ENCODE measurements at places on chromosomes 1 and 21. TPM values are rescaled to one million over a fixed set of nuclear protein-coding genes. Genes with fewer than 3 reads are reported as not detected.

Gene SLAMF9
- total RNA-seq: not detected

DNA sequence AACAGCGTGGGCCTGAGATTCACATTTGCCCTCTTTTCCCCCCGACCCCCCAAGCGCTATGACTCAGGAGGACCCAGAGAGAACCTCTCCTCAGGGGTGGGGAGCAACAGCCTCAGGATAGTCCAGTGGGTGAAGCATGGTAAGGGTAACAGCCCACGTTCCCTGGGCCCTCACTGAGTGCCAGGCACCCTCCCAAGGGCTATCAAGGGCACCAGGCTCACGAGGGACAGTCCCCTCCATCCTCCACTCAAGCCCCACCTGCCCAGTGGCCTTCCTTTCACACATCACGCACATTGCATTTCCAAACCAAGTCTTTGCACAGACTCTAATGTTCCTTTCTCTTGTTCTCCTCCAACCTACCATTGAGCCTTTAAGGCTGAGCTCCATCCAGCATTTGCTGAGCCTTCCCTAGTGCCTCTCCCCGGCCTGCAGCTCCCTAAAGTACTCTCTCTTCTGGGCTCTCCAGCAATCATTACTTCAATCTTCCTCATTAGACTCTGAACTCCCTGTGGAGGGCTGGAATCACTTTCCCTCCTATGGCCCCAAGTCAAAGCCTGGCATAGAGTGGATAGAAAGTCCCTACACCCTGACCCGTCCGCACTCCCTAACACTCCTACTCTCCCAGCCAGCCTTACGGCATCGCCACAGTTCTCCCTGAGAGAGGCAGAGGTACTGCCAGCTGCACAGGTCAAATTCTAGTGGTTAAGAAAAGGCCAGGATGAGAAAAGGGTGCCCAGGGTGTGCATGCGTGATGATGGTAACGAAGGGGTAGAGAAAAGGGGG, 1.0 kb downstream of the AKR7A2 start:
- DNase-seq: no peak

DNA sequence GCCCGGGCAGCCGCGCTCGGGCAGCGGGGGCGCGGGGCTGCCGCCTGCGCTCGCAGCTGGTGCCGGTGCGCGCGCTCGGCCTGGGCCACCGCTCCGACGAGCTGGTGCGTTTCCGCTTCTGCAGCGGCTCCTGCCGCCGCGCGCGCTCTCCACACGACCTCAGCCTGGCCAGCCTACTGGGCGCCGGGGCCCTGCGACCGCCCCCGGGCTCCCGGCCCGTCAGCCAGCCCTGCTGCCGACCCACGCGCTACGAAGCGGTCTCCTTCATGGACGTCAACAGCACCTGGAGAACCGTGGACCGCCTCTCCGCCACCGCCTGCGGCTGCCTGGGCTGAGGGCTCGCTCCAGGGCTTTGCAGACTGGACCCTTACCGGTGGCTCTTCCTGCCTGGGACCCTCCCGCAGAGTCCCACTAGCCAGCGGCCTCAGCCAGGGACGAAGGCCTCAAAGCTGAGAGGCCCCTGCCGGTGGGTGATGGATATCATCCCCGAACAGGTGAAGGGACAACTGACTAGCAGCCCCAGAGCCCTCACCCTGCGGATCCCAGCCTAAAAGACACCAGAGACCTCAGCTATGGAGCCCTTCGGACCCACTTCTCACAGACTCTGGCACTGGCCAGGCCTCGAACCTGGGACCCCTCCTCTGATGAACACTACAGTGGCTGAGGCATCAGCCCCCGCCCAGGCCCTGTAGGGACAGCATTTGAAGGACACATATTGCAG, 3.0 kb downstream of the ARTN start:
- no peak for DNase-seq

DNA sequence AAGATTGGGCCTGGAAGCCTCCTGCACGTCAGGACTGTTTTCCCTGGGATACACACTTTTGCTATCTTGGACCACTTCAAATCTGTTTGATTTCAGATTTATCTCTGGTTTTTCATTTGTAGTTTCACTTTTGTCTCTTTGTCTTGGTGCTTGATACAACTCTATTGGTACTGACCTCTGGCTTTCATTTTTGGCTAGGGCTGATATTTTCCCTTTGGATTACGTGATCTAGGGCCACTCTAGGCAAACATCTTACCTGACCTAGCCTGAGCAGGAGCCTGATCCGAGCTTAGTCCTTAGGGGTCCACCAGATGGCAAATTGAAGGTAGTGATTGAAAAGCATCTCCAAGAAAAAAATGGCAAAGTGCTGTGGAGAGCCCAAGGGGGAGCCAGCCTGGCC, 39.6 kb downstream of the ZBTB18 start:
- no peak for DNase-seq

DNA sequence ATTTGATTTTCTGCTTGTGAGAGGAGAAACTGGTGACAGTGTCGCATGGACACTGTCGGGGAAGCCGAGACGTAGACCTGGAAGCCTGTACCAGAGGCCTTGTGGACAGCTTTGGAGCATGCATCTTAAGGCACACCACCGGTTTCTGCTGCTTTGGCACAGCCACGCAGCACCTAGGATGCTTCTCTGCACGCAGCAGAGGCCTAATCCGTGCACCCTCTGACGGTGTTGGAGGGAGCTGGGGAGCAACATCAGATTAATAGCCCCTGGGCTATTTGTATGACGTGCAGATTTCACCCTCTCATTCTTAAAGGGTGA, 30.3 kb downstream of the TEX35 start:
- no peak for DNase-seq

- no peak for DNase-seq
Measured at GRCh38 chr21:17690078-17690494, 77.4 kb upstream of the BTG3 start.

GRCh38 chr1:54041806-54042205, 11.2 kb downstream of the TMEM59 start:
- no peak for DNase-seq

GRCh38 chr1:223394242-223394641, 1.0 kb downstream of the CCDC185 start:
- peak; percentile 80 for DNase-seq

Gene SERINC2
- 44.6 TPM for total RNA-seq

DNA sequence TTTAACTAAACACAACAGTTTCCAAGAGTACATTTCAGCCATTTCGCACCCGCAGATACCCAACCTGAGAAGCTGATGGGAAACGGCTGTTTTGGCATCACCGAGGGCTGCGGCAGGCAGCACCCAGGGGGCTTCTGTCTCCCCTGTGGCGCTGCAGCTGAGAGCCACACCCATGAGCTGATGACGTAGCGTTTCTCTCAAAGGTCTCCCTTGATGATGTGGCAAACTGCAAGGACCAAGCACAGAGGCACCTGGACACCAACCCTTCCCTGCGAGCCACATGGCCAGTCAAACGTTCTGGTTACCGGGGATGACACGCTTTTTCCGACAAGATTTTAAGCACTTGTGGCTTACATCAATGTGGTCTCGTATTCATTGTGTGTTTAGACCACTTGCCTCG, 150.8 kb upstream of the ERG start:
- no peak for DNase-seq

- DNase-seq: no peak
Measured at GRCh38 chr1:8567146-8567545, 249.2 kb downstream of the SLC45A1 start.

DNA sequence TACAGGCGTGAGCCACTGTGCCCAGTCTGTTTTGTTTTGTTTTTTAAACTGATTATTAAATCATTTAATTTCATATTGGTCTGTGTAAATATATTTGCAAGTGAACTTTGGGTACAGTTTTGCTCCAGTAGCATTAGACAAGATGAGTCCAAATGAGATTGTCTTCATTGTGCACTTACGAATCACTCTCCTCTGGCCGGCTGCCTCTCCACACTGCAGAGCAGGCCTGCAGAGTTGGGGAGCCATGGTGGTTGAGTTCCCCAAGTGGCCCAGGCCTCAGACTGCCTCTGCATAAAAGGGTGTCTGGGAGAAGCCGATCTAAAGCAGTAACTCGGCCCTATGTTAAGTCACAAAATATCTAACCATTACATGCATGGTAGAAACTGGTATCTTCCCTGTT, 74.8 kb downstream of the ATP5PO start:
- no peak for DNase-seq

Gene LRRIQ3
- not detected for total RNA-seq

Gene LCE1D
- total RNA-seq: not detected

Gene LEFTY2
- 0.91 TPM for total RNA-seq

- no peak for DNase-seq
Measured at GRCh38 chr1:159707472-159708260, 6.7 kb downstream of the CRP start.

DNA sequence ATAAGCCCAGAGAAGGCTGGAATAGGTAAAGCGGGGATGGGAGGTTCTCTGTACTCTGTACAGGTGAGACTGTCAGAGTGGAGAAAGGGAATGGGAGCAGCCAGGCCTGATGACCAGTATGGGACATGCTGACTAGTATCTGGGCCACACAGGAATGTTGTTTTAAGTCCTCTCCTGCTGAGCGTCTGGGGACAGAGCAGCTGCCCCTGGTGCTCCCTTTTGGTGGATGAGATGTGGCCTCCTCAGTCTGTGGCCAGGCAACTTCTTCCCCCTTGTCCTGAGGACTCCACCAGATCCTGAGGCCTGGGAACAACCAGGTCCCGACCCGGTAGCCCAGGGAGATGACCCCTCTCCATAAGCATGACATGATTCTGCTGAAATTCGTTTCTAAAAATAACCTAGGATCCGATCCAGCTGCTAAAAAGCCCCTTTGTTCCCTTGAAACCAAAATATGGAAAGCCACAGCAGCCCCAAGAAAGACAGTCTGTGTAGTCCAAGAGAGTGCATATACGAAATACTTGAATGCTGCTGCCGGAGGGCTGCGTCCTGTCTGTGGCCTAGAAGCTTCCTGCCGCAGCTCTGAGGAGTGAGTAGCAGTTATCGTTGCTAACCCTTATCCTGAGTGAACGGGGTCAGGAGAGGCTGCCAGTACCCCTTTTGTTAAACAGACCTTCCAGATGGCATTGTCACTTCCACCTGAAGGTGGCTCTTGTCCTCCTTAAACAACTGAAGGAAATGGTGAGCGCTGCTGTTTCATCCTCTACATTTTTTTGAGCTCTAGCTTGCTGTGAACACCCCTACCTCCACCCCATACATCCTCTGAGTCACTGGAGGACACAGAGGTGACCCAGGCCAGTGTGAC, 47.1 kb downstream of the ATP2B4 start:
- peak; percentile 62 for DNase-seq

Gene MX1
- 38.3 TPM for total RNA-seq

DNA sequence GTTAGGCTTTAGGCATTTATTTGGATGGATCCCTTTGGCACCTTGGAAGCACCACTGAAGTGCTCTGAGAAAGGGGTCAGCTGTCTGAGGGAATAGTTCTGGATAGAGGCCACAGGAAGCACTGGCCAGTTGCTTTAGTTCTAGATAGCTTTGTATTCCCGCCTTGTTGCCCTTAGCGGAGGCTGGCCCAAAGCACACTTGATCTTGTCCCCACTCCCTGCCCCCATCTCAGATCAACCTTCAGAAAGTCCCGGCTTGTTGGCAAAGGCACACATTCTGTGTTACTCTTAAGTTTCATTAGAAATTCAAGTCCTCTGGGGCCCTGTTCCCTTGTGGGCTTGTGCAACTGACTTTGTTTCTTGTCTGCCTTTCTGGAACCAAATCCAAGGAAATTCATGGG, 15.2 kb upstream of the NBL1 start:
- DNase-seq: no peak

GRCh38 chr1:112231331-112231730, 164.7 kb upstream of the CTTNBP2NL start:
- DNase-seq: no peak

Gene SH3BGR
- not detected for total RNA-seq

Gene KIF26B
- total RNA-seq: 1.2 TPM

GRCh38 chr1:166730299-166730888, 108.9 kb upstream of the POGK start:
- no peak for DNase-seq

DNA sequence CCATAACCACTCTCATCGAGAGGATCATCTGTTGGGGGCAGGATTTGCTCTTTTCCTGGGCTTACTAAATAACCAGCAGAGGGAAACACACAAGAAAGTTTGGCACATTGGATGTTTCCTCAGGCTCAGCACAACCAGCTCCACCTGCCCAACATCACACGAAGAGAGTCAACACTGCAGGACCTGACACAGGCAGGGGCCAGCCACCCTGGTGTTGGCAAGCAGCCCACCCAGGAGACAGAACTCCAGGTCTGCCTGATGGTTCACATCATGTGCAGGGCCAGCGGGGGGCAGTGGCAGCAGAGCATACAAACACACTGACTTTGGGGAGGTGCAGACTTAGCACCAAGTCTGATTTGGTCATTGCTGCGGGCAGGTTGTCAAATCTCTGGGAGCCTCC, 182.3 kb upstream of the GALNT2 start:
- no peak for DNase-seq

- DNase-seq: no peak
Measured at GRCh38 chr1:181094416-181095212, 6.1 kb downstream of the IER5 start.

- DNase-seq: no peak
Measured at GRCh38 chr1:185734929-185735700, 924 bp downstream of the HMCN1 start.

GRCh38 chr1:225152061-225152460, 222.6 kb downstream of the DNAH14 start:
- DNase-seq: no peak

Gene NHLH2
- total RNA-seq: not detected

Gene SPRR4
- not detected for total RNA-seq

- DNase-seq: no peak
Measured at GRCh38 chr1:196063952-196064351, 544.3 kb downstream of the KCNT2 start.

Gene DESI2
- total RNA-seq: 103 TPM

DNA sequence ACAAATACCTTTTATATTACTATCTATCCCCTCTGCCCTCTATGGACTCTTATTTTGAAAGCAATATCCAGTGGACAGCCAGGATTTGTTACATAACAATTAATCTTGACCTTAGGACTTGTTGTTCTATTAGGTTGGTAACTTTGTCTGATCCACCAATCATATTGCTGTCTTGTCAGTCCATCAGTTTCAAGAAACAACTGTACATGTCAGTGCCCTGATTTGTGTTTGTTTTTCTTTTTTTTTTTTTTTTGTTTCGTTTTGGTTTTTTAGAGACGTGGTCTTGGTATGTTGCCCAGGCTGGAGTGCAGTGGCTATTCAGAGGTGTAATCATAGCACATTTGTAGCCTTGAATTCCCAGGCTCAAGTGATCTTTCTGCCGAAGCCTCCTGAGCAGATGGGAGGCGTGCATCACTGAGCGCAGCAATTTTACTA, 1.5 kb upstream of the SCP2 start:
- DNase-seq: no peak

Gene LRP8
- total RNA-seq: 11.1 TPM

DNA sequence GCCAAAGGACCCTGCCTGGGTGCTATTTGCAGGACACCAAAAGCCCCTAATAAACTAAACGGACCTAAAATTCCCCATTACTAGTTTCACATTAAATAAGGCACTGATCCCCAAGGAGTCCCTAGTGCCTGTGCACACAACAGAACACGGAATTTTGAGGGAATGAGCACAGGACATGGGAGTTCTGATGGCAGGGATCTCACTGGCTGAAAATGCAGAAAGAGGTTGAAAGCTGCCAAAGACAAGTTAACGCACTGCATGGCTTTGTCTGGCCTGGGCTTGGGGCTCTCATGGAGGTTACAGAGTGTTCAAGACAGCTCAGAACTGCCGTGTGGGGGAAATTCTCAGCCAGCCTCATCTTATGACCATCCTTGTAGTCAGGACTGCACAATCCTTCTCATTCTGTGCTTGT, 15.6 kb upstream of the ATP1B1 start:
- no peak for DNase-seq

GRCh38 chr1:161020509-161021164, at the start of gene F11R:
Gene F11R (minus strand): TSS chr1:161021152. CDS start chr1:161021073, 79 bp downstream.
- DNase-seq: peak; percentile 83

Gene VWA1
- 64.6 TPM for total RNA-seq

Gene FBLIM1
- 49.5 TPM for total RNA-seq

Gene DMAP1
- total RNA-seq: 32.1 TPM

GRCh38 chr21:16870103-16870502, 642.7 kb upstream of the CXADR start:
- no peak for DNase-seq

Data from upper lobe of left lung (tissue), 6 donors.